AG04450 (cell line): ENCODE measurements at places on chromosomes 11 and 22.

DNA sequence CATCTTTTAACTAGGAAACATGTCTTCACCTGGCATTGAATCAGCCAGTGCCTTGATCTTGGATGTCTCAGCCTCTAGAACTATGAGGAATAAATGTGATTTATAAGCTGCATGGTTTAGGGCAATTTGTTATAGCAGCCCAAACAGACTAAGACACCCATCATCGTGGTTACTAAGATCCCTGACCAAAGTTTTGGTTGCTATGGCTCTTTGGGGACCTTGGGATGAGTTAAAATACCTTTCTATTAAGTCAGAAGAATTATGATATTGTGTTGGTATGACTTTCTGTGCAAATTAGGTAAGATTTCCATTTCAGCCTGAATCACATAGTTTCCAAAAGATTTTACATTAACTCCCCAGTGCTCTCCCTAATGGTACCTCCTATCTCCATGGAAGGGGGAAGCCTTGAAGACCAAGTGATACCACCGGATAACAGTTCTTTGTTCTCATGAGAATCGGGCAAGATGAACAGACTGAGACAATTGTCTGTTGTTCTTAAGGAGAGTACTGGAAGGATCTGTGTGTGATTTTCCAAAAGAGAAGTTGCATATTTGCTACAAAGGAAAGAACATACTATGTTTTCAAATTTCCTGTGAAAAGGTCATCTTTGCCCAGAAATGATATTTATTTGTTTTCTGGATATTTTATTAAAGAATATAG lies 60.4 kb upstream of the UBASH3B start:
- DNase-seq = no peak

DNA sequence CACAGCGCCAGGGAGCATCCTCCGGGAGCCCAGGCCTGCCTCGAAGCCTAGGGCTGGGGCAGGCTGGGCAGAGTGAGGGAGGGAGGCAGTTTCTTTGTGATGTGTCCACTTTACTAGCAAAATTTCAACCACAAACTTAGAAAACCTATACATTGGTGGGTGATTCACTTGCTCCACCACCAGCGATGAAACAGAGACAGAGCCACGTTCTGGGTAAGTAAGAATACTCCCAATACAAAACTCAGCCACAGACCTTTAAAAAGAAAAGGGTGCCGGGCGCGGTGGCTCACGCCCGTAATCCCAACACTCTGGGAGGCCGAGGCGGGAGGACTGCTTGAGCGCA lies 22.3 kb downstream of the CDKN1C start:
- DNase-seq = no peak

- no peak for DNase-seq
Observed at GRCh38 chr11:120974965-120975364, 48.9 kb upstream of the TBCEL start.

- DNase-seq = no peak
Observed at GRCh38 chr11:36292311-36292722, 3.1 kb upstream of the COMMD9 start.

- DNase-seq = no peak
Observed at GRCh38 chr22:17570851-17571631, 7.7 kb downstream of the SLC25A18 start.
